RWPE1 (cell line): ENCODE measurements at places on chromosomes 12 and 14.

GRCh38 chr12:66024949-66025348 lies 105.6 kb downstream of the LLPH start:
- no peak for DNase-seq

- DNase-seq: peak; percentile 57
These were observed 43.9 kb downstream of the HMGA2 start for GRCh38 chr12:65868133-65868705.

DNA sequence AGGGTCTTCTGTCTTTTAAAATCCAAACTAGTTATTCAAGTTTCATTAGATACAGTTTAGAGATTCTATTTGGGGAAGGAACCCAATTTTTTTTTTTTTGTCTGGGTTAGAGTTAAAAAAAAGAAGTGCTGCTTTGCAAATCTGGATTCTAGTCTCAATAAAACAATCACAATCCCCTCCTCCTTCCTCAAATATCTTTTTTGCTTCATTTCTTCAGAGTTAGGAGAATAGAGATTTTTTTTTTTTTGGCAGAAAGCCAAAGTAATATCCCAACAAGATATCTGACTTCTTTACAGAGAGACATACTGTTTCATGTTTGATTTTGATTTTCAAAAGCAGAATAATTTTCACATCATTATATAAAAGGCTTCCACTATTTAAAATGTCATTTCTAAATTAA lies 201.9 kb downstream of the FOXN3 start:
- DNase-seq: no peak

GRCh38 chr12:31031951-31032335 lies 41.7 kb upstream of the DDX11 start:
- no peak for DNase-seq

DNA sequence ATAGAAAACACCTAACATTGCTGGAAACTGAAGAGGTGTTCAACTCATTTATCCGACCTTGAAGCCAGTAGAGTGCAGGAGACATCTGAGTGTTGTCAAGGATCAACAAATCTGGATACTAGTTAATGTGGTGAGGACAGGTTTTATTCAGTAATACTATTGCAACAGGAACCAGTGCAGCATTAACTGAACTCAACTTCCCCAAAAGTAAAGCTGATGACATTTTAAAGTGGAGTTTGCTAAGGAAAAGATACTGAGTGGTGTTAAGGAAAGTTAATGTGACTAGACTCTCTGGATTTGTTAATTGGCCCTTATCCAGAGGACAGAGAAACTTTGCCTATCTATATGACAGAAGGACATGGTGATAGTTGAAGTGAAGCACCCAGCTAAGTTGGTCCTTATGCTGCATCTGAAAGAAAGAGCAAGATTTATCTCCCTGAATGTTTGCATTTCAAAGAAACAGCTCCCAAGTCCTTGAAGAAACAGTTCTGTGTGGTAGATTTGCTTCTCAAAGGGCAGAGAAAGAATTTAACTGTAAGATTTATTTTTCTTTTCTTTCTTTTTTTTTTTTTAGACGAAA lies 1.2 kb upstream of the CLEC7A start:
- no peak for DNase-seq

DNA sequence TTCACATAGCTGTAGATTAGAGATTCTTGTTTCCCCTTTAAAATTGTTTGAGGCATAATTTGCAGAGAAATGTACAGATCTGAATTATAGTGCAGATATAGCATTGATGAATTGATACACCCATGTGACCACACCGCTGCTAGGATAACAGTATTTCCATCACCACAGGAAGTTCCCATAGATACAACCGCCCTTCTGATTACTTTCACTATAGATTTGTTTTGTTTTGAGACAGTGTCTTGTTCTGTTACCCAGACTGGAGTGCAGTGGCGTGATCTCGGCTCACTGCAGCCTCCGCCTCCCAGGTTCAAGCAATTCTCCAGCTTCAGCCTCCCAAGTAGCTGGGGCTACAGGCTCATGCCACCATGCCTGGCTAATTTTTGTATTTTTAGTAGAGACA lies 8.8 kb upstream of the ASPG start:
- DNase-seq: no peak

GRCh38 chr12:123264642-123265041 lies 7.0 kb downstream of the CDK2AP1 start:
- DNase-seq: no peak
